Tracheal epithelial cell (primary cell): ENCODE measurements at places on chromosomes 3 and 15. TPM values are rescaled to one million over a fixed set of nuclear protein-coding genes. Genes with fewer than 3 reads are reported as not detected.

The TUSC7 gene
- total RNA-seq: not detected in 2 replicates

The C3orf52 gene
- 33.0 and 40.0 TPM in 2 replicates for total RNA-seq

The SELENOK gene
- 20.7 and 26.3 TPM in 2 replicates for total RNA-seq

The SLCO2A1 gene
- total RNA-seq: 0.24 TPM in 1 of 2 replicates, not detected in the other

The SKOR1 gene
- total RNA-seq: not detected in 2 replicates

The GPR160 gene
- 1.5 and 6.3 TPM in 2 replicates for total RNA-seq

The DNAH12 gene
- total RNA-seq: under 0.01 TPM in 2 replicates

The IGSF10 gene
- total RNA-seq: under 0.01 TPM in 1 of 2 replicates, not detected in the other

The FGF7 gene
- total RNA-seq: under 0.01 TPM in 1 of 2 replicates, not detected in the other

The CSPG5 gene
- total RNA-seq: 0.21 and 0.72 TPM in 2 replicates

The MYEF2 gene
- total RNA-seq: 0.43 and 4.8 TPM in 2 replicates

The AQR gene
- 19.5 and 22.2 TPM in 2 replicates for total RNA-seq

The SCAANT1 gene
- not detected in 2 replicates for total RNA-seq

The PLSCR2 gene
- total RNA-seq: 0.21 TPM in 1 of 2 replicates, not detected in the other

The ILDR1 gene
- total RNA-seq: 0.96 and 2.6 TPM in 2 replicates

The RNF111 gene
- total RNA-seq: 11.1 and 16.8 TPM in 2 replicates

The GUCA1C gene
- total RNA-seq: not detected in 2 replicates

The SMC4 gene
- total RNA-seq: 11.1 and 13.2 TPM in 2 replicates

The FBXO40 gene
- total RNA-seq: not detected in 2 replicates

The ACTRT3 gene
- total RNA-seq: 1.9 and 2.9 TPM in 2 replicates

The CAPN3 gene
- total RNA-seq: 0.43 and 5.5 TPM in 2 replicates

The SLC22A14 gene
- under 0.01 TPM in 1 of 2 replicates, not detected in the other for total RNA-seq

The CLDN16 gene
- total RNA-seq: 1.3 and 10.4 TPM in 2 replicates

The GABRR3 gene
- total RNA-seq: not detected in 2 replicates

The KCNMB3 gene
- total RNA-seq: under 0.01 and 0.21 TPM in 2 replicates

The GNAT1 gene
- 0.43 TPM in 1 of 2 replicates, not detected in the other for total RNA-seq

The FETUB gene
- total RNA-seq: not detected in 2 replicates

The ELL3 gene
- total RNA-seq: 23.6 and 27.3 TPM in 2 replicates

The FANCD2OS gene
- total RNA-seq: not detected in 2 replicates

The PLA2G4D gene
- under 0.01 TPM in 1 of 2 replicates, not detected in the other for total RNA-seq

The FBXW12 gene
- total RNA-seq: not detected in 2 replicates

The PATL2 gene
- 0.24 and 0.85 TPM in 2 replicates for total RNA-seq

The MASP1 gene
- under 0.01 TPM in 1 of 2 replicates, not detected in the other for total RNA-seq

The PAK2 gene
- 36.4 and 42.9 TPM in 2 replicates for total RNA-seq

The ZWILCH gene
- total RNA-seq: 9.2 and 11.3 TPM in 2 replicates

The C3orf20 gene
- not detected in 2 replicates for total RNA-seq
